Stimulated activated CD8-positive, alpha-beta memory T cell treated with anti-CD3 and anti-CD28 coated beads, Interleukin-15, amount 100 ng/mL, for 48 hours (primary cell): ENCODE measurements at places on chromosomes 13 and 19.

DNA sequence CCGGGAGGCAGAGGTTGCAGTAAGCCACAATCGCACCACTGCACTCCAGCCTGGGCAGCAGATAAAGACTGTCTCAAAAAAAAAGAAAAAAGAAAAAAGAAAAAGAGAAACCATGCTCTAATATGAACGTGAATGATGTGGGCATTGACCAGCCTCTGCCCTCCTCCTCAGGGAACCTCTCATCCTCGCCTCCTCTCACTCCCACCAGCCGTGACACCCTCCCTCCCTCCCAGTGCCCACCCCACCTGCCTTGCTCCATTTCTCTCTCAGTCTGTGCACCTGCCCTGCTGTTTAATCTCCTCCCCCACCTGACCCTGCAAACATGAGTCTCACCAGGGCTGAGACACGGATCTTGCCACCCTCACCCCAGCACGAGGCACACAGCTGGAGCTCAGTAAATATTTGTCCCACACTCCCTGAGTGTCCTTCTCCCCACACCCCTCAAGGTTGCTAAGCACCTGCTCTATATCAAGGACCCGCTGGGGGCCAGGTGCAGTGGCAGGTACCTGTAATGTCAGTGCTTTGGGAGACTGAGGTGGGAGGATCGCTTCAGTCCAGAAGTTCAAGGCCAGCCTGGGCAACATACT lies 7.5 kb upstream of the BCAT2 start:
- no peak for DNase-seq

DNA sequence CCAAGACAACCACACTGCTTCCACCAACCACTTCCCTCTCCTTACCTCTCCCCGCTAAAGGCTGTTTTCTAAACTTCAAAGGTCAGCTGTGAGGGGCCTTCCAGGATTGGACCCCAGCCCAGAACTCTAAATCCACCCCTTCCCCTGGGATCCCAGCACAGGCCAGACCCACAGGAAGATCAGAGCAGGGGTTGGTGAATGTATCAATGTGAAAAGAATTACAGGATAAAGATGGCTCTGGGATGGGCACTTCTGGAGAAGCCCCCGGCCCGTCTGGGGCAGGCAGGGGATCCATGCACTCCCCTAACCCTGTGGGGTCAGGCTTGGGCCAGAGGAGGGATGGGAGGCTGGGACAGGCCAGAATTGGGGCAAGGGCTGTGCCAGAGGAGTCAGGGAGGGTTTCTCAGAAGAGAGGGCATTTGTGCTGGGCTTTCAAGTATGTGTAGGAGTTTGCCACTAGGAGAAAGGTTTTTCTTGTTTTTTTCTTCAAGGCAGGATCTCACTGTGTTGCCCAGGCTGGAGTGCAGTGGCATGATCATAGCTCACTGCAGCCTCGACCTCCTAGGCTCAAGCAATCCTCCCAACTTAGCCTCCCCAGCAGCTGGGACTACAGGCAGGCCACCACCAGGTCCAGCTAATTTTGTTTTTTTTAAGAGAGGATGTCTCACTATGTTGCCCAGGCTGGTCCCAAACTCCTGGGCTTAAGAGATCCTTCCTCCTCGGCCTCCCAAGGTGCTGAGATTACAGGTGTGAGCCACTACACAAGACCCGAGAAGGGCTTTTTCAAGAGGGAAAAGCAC lies 1.0 kb upstream of the MEF2B start:
- no peak for DNase-seq

DNA sequence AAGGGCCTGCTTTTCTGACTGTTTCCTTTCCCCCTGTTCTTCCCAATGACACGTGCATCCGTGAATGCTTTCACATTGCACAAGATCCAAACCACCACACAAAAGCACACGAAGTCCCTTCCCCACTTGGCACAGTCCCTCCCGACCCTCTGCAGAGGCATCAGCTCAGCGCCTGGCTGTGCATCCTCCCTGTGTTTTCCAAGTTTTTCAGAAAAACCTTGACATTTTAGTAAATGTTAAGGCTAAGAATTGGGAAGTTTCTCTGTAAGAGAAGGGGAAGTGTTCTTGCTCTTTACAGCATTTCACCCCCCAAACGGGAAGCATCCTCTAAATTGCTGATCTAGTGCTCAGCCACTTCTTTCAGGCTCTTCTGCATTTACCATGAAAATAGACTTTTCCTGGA lies 94.5 kb upstream of the TM9SF2 start:
- no peak for DNase-seq

DNA sequence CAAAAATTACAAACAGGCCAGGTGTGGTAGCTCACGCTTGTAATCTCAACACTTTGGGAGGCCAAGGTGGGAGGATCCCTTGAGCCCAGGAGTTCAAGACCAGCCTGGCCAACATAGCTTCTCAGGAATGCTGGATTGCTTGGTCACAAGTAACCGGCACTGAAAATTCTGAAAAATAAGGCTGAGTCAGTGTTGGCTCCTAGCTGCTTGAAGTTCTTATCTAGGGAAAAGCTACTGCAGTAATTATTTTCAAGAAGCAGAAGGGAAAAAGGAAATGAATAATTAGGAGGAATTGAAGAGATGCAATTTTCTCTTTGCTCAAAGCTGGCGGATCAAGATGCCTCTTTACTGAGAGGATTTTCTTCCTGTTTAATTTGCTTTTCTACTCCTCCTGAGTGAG lies 75.0 kb upstream of the GTF3A start:
- no peak for DNase-seq

- DNase-seq = no peak
Observed at GRCh38 chr13:110070046-110070445, 236.9 kb downstream of the COL4A1 start.

GRCh38 chr19:5191091-5191490 lies 149.5 kb downstream of the PTPRS start:
- DNase-seq = no peak

GRCh38 chr19:17020823-17021222 lies 5.8 kb downstream of the CPAMD8 start:
- no peak for DNase-seq

GRCh38 chr19:28939236-28939635 lies 273.7 kb downstream of the UQCRFS1 start:
- no peak for DNase-seq

GRCh38 chr13:77898097-77898496 lies 20.5 kb downstream of the EDNRB start:
- DNase-seq = no peak

DNA sequence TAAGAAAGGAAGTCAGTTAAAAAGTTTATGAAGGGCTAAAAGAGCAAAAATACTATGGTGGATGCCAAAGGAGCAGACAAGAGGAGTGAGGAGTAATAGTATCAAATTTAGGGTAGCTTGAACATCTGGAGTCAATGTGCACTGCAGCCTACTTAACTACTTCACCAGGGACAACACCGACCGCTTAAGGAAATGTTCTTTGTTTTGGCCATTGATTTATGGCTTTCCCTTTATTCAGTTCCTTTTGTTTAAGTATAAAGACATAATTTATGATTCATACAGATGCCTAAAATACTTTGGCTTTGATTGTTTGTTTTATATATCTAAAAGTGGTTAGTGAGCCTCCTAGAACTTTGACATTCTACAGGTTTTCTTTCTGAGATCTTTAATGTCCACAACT lies 276.3 kb upstream of the PRR20A start:
- no peak for DNase-seq

- DNase-seq = no peak
Observed at GRCh38 chr19:15812060-15812722, 3.3 kb downstream of the OR10H1 start.

- no peak for DNase-seq
Observed at GRCh38 chr19:48815870-48816501, 5.2 kb upstream of the BCAT2 start.

GRCh38 chr13:35839806-35840205 lies 291.4 kb downstream of the DCLK1 start:
- DNase-seq = no peak
